Kidney (tissue), 22 donors: ENCODE measurements at places on chromosomes 2 and 18. TPM values are rescaled to one million over a fixed set of nuclear protein-coding genes. Genes with fewer than 3 reads are reported as not detected.

STARD6 gene
- total RNA-seq: 0.19 TPM

RAB17 gene
- 59.1 TPM for total RNA-seq

- DNase-seq: no peak
Measured at GRCh38 chr2:107242811-107243210, 356.8 kb upstream of the ST6GAL2 start.

DNA sequence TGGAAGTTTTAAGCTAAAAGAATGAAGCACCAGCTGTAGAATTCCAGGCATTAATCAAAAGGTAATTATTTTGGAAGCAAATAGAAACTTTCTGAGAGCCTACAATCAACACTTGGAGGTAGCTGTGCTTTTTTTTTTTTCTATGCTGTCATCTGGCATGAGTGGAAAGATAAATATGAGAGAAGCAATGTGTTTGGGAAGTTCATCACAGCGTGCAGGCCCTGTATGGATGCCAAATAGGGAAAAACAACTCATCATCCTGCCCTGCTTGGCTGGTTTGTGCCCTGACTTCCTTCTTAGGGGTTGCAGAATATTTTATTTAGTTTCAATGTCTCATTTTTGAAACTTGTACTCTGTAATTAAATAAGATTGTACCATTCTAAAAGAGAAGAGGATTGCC, 437.4 kb downstream of the PIK3C3 start:
- DNase-seq: no peak

- DNase-seq: no peak
Measured at GRCh38 chr2:128492966-128493811, 174.5 kb upstream of the HS6ST1 start.

DNA sequence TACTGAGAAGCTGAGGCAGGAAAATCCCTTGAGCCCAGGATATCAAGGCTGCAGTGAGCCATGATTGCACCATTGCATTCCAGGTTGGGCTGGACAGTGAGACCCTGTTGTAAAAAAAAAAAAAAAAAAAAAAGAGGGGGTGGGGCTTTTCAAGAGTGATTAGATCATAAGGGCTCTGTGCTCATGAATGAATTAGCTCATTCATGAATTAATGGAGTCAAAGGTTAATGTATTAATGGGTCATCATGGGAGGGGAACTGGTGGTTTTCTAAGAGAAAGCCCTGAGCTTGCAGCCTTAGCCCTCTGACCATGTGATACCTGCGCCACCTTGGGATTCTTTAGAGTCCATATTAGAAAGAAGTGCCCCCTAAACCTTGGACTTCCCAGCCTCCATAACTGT, 4.5 kb downstream of the SLC19A3 start:
- no peak for DNase-seq

- DNase-seq: no peak
Measured at GRCh38 chr2:149819356-149819957, 231.9 kb upstream of the MMADHC start.

GRCh38 chr18:67216846-67217245, 299.7 kb downstream of the DSEL start:
- DNase-seq: no peak

DNA sequence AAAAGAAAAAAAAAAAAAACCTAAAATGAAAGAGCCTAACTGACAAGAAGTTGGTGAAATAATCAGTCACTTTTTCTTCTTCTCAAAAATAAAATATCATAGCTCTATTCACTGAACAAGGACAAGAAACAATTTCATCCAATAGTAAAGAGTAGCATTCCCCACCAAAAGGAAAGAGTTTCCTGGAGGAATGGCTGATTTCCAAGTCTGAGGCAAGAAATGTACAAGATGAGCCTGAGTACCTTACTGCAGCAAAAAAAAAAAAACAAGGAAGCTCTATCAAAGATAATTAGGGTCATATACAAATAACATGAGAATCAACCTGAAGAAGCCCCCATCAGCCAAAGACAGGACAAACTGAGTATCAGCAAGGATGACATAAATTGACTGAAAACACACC, 11.5 kb downstream of the ROCK1 start:
- no peak for DNase-seq

- peak; percentile 56 for DNase-seq
Measured at GRCh38 chr2:96152304-96153161, 7.3 kb upstream of the DUSP2 start.

DNA sequence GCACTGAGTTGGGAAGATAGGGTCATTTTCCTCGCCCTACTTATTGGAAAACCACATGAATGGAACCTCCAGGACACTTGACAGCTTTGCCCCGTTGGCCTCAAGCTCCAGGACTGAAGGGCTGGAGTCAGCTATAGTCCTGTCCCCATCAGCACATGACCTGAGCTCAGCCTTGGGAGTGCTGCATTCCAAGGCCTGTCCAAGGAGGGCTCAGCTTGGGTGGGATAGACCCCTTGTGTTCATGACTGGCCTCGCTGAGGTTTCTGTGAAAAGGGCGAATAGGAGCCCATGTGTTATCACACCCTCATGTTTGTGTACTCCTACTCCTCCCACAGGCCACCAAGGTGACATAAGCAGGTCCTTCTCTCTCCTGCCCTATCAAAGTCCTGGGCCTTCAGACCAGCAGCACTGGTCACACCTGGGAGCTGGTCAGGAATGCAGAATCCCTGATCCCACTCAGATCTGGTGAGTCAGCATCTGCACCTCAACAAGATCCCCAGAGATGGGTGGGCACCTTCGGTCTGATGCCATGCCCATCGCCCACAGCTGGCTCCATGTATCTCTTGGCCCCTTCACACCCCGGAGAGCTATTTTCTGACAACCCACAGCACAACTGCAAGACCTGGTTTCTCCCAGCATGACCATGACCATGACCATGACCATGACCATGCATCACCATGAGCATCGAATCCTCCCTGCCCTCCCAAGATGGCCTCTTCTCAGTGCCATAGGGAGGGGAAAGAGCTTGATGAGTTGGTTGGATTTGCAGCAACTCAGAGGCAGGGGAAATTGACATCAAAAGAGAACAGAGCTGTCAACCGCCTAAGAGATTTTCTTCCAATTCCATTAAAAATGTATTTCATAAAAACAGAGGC, 83.0 kb upstream of the RAB6C start:
- no peak for DNase-seq

- no peak for DNase-seq
Measured at GRCh38 chr2:126495189-126495588, 160.8 kb upstream of the GYPC start.
